Epithelial cell of prostate (primary cell): ENCODE measurements at places on chromosomes 4 and X.
A peak's percentile ranks its signal among the peaks of the same experiment; 100 is the strongest.

DNA sequence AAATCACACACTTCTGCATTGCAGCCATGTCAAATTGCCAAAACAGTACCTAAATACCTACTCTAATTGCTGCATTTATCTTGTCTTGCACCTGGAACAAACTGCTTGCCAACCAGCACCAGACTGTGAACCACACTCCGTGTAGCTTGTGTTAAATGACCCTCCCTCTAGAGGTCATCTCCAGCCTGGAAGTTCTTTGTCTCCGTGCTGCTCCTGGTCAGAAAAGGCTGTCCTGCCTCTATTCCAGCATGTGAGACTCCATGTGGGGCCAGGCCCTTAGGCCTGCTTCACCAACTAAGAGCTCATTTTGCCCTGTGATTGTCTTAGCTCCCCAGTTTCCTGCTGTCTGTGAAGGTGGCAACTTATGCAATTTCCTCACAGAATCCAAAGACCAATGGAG is 28.3 kb downstream of the CNGA2 start:
- no peak for DNase-seq

DNA sequence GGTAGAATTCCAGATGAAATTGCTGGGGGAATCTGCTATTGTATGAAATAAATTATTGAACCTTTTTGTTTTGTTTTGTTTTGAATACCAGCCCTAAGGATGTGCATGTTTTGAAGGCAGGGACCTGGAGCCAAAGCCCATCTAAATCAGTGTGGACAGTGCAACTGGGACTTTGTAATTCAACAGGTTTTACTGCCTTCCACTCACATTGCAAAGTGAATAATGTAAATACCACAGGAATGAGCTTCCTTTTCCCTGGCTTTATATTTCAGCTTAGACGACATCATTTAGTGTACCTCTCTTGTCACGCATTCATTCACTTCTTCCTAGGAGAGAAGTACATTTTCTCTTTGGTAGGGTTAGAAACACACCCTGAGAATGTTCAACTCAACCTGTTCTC is 795.0 kb downstream of the CENPC start:
- DNase-seq, result peak; percentile 26

GRCh38 chr4:120902925-120903324 is 19.6 kb downstream of the PRDM5 start:
- DNase-seq, result no peak

DNA sequence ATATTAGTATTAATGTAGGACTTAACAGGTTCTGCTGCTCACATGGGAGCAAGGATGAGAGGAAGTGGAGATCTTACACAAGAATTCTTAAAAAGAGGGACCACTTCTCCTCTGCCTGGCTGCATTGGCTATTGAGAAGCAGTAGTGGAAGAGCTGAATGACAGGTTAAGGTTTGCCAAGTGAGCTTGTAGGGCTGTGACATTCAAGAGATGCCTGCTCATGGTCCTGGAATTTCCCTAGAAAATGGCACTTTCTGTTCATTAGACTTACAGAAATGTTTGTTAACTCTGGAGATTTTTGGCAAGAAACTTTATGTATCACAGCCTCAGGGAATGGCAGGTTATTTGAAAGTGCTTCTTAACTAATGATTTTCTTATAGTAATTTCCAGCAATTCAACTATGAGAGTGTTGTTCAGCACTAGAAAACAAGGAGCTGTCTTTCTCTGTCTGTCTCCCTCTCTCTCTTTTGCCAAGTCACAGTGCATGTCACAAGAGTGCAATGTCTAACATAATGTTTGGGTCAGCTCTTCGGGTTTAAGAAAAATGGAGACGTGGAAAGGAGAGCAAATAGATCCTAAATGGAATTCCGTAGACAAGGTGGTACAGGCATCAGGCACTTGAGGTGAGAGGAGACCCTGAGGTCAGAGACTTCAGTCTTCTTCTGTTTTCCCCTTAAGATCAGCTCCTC is 8.3 kb upstream of the NAP1L5 start:
- DNase-seq, result no peak

DNA sequence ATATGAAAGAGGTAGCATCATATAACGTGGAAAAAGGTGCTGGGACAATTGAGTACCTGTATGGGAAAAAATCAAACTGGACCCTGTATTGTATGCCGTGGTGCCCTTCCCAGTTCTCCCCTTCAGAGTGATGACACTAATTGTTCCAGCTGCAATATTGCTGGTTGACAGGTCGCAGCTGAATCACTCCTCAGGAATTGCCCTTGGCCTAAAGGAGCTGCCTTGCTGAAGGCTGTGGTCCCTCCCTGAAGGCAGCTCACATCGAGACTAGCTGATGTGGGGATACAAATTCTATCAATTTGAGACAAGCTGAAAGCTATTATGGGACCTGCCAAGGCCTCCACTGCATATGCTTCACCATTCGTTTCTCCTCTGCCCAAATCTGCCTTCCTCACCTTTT is 39.3 kb upstream of the CXCL8 start:
- DNase-seq, result no peak

GRCh38 chr4:67680581-67681222 is 20.3 kb downstream of the UBA6 start:
- peak; percentile 70 for DNase-seq

DNA sequence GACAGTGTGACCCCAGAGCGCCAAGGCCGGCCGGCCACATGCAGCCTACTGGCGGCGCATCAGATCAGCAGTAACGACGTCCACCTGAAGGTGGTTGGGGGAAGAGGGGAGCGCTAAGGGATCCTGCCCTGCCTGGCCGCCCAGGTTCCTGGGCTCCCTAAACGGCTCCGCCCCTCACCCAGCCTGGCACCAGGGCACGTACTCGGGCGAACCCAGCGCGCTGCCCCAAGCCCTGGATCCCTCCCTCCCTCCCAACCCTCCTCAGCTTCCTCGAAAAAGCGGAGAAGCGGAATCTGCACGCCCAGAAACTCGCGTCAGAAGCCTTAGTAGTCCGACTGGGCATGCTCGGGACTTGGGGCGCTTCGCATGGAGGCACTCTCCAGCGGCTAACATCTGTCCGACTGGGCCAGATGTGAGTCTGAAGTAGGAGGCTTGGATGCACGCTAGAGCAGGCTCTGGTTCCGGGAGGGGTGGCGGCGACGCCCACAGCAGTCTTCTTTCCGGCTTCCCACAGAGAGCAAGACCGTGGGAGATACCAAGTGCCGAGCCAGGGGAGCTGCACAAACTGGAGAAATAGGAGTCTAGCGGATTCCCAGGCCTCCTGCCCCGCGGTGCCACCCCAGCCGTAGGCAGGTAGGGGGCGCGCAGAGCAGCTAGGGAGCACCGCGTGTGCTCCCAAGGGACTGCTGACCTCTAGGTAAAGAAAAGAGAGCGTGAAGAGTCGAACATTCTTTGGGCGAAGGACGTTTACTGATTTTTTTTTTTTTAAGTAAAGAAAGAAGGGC is 114.3 kb upstream of the TEX13C start:
- DNase-seq, result peak; percentile 14

GRCh38 chrX:39613482-39613995 is 484.2 kb downstream of the BCOR start:
- DNase-seq, result no peak

- DNase-seq, result no peak
Measured at GRCh38 chr4:1541449-1542225, 135.4 kb upstream of the NKX1-1 start.

DNA sequence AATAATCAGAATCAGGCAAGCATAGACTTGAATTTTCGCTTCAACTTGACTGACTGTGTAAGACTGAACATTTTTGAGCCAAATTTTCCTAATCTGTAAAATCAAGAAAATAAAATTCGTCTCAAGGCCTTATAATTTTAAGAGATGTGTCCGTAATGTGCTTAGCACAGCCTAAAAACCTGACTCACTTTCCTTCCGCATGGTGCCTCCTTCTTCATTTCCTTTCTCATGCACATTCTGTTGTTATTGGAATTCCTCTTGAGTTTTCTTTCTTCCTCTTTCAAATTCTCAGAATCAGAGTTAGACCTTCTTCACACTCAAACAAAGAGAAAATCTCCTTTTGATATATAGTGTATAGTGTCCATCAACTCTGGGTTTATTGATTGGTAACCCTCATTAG is 208.9 kb upstream of the SLIT2 start:
- DNase-seq, result no peak

DNA sequence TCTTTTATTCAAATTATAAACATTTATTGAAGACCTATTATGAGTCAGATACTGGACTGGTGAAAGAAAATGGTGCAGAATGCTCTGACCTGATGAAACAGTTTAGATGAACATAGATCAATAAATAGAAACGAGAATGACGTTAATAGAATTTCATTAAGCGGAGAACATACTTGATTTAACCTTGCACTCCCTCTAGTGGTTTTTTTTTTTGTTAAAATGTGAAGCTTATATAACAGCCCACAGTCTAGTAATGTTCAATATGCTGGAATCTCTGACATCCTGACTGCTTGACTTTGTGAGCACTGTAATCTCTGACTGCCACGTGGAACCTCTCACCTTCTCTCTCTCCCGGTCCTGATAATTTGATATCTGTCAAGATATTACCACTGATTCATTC is 32.3 kb downstream of the HDAC8 start:
- DNase-seq, result no peak
